ENCODE measurements at places on chromosomes 12 and 14.
A peak's percentile ranks its signal among the peaks of the same experiment; 100 is the strongest.

DNA sequence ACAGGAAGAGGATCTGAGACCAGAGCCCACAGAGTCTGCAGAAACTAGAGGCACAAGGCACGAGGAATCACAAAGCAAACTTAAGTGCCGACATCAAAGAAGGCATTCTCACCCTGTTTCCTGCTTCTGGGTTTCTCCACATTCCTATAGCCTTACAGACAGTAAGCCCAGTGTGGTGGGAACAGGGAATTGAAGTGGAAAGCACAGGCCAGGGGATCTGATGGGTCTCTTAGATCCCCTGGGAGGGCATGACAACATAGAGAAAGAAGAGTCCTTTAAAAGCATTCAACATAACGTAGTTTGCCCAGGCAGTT lies 75.6 kb upstream of the FRMD6 start:
- no peak for DNase-seq

- no peak for DNase-seq
Observed at GRCh38 chr12:106418970-106419369, 61.4 kb downstream of the POLR3B start.

GRCh38 chr12:81401241-81401640 lies 323.4 kb downstream of the ACSS3 start:
- DNase-seq, result no peak

DNA sequence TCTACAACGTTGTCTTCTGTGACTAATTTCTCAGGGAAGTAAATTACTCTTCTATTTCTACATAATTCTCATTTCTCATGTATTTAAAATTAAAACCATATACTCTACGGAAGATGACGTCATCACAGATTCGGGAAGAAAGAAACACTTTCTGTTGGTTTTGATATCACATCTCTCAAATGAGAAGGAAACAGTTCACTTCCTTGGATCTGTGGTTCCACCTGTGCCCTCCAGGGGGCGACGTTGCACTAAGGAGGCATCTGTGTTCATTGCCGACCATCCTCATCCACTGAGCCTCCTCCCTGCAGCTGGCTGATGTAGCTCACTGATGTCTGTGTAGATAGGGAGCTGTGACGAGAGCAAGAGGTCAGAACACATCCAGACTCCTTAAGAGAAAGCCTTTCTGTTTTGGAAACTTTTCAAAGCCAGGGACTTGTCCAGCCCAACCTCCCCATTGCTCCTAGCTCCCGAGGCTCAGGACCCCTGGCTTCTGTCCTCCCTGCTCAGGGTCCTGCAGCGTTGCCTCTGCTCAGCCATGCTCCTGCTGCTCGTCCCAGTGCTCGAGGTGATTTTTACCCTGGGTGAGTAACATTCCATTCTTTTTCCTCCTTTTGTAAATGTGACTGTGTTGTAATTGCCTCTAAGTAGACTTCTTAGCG lies 172.7 kb upstream of the OR4E1 start:
- DNase-seq, result peak; percentile 7

DNA sequence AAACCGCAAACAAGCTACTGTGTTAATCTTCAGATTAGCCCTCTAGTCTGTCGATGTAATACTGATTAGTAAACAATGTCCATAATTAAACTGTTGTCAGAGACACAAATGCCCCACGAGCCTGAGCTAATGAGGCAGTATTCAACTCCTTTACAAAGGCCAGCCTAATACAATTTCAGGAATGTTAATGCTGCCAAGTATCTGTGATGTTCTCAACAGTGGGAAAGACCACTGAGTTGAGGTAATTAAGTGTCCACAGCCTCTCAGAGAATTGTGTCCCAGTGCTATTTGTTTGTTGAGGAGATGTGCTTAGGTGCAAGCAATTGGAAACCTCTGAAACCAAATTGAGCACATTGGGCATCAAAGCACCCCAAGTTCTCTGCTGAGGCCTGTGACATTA lies 139.4 kb upstream of the CDKN3 start:
- DNase-seq, result no peak

- no peak for DNase-seq
Observed at GRCh38 chr14:99215277-99215676, 56.7 kb downstream of the BCL11B start.
